Stimulated activated CD4-positive, alpha-beta T cell treated with anti-CD3 and anti-CD28 coated beads, Interleukin-1b, Interleukin-23, amount 100 ng/mL, for 48 hours (primary cell): ENCODE measurements at places on chromosomes 1 and 21.

- no peak for DNase-seq
These were observed 63.1 kb upstream of the SLC2A1 start for GRCh38 chr1:43021547-43022474.

DNA sequence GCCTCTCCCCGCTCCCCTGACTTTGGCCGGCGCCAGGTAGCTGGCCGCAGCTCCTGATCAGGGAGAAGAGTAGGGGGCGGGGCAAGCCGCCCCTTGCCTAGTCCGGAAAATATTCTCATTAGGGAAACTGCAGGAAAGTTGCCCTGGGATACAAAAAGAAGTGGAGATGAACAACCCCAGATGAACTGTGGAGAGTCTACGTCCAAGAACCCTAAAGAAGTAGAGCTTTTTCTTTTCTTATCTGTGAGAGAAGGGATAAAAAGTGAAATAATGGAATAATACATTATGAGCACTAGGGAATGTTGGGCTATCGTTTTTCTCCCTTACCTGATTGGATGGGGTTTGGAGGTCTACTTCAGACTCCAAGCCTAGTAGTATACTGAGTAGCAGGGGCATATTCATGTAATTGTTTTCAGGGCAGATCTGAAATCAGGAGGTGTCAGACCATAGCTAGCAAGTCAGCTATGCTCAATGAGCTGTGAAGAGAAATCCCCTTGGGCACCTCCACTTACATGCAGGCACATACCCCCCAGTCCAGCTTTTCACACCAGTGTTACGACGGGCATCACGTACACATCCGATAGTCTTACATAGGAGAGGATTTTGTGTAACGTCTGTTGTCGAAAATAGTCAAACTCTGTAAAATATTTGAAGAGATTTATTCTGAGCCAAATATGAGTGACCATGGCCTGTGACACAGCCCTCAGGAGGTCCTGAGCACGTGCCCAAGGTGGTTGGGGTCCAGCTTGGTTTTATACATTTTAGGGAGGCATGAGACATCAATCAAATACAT lies 1.7 kb upstream of the DUSP10 start:
- DNase-seq = no peak

DNA sequence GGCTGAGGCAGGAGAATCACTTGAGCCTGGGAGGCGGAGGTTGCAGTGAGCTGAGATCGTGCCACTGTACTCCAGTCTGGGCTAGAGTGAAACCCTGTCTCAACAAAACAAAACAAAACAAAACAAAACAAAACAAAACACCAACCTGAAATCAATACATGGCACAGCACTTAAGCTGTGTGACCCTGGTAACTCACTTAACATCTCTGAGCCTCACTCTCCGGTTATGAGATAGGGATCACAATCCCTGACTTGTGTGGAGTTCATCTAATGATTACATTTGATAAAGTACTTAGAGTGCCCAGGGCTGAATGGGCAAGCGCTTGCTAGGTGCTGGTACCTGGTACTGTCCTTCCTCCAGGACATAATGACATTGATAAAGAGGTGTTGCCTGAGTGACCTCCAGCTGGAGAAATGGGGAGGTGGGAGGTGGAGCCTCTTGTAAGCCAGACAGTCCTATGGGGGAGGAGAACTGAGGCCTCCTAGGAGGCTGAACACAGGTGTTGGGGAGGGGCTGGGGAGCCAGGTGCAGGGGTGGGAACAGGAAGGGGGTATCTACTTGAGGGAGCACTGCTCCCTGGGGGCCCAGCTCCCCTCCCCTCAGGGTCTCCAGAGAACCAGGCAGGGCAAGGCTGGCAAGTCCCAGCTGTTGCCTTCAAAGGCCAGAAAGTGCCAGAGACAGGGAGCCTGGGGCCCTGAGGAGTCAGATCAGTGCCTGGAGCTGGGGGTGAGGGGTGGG lies 17.9 kb downstream of the FOXO6 start:
- no peak for DNase-seq

DNA sequence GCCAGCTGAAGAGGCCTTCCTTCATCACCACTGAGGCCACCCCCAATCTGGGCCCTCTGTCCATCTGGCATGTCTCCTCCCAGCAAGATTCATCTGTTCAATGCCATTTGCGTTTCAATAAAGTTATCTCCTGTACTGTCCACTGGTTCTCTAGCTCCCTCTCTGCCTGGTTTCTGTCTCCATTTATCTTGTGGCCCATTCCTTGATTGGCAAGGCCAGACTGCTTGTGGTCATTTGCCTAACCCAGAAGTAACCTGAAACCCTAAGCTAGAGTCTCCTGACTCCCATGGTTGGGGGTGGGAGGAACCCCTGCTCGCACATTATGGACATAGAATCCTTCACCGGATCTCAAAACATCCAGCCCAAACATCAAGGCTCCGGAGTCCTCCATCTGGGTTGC lies 2.1 kb upstream of the IPO9 start:
- DNase-seq = no peak

DNA sequence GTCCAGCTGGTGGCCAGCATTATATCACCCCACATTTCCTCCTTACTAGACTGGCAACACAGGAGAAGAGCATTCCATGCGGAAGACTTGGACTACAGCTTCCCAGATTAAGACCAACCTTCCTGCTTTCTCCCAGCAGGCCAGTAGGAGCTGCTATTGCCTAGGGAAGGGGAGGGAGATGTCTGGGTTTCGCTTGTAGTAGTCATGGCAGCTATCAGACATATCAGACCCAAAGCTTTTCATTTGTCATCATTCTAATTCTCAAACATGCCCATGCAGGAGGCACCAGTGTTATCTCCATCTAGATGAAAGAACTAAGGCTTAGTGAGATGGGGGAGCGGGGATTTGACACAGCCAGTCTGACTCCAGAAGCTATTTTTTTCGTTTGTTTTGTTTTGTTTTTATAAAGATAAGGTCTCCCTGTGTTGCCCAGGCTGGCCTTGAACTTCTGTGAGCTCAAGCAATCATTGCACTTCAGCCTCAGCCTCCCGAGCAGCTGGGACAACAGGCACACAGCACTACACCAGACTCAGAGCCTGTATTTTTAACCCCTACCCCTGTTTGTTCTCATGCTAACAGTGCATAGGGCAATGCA lies 4.5 kb downstream of the PLA2G2A start:
- peak; percentile 11 for DNase-seq

GRCh38 chr1:15963968-15964648 lies 11.8 kb downstream of the ZBTB17 start:
- no peak for DNase-seq

- DNase-seq = no peak
These were observed 95.5 kb upstream of the RALGPS2 start for GRCh38 chr1:178629252-178630154.

GRCh38 chr1:117712621-117713020 lies 106.8 kb downstream of the TENT5C start:
- DNase-seq = no peak

DNA sequence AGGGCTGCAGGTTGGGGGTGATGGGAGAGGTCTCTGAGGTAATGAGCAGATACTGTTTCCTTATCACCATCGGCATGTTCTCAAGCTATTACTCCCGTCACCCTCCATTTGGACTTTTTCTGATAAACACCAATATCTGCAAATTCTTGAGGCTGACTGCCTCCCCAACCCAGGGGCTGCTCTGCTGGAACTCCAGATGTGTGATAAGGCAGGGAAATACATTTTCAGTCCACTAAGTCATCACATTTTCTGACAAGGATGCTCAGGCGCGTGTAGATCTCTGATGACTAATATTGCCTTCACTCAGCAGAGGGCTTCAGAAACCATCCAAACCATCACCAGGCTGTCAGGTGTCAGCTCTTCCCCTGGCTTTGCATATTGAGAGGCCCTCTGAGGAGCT lies 215.0 kb upstream of the POU3F1 start:
- DNase-seq = no peak

GRCh38 chr1:239225396-239225795 lies 161.0 kb upstream of the CHRM3 start:
- no peak for DNase-seq

- DNase-seq = peak; percentile 23
These were observed 812 bp downstream of the TTC4 start for GRCh38 chr1:54716299-54717047.

GRCh38 chr1:33516428-33516827 lies 44.0 kb downstream of the ZSCAN20 start:
- no peak for DNase-seq

DNA sequence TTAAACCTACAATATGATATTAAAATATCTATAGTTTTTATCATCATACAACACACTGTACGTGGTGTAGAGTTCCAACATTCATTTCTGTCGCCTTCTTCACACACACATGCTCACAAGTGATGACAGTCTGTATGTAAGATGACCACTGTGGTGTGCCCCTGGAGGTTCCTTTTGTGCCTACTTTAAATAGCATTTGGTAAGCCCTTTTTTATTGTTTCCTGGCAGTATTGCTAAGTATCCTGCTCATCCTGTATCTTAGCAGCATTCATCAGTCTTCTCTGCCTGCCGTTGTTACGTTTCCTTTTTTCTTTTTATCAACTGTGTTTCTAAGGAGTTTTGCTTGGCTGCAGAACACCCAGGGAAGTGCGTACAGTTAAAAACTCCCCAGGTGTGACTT lies 231.4 kb downstream of the CHRM3 start:
- DNase-seq = no peak

- DNase-seq = no peak
These were observed 18.1 kb downstream of the KHDRBS1 start for GRCh38 chr1:32031578-32032274.

DNA sequence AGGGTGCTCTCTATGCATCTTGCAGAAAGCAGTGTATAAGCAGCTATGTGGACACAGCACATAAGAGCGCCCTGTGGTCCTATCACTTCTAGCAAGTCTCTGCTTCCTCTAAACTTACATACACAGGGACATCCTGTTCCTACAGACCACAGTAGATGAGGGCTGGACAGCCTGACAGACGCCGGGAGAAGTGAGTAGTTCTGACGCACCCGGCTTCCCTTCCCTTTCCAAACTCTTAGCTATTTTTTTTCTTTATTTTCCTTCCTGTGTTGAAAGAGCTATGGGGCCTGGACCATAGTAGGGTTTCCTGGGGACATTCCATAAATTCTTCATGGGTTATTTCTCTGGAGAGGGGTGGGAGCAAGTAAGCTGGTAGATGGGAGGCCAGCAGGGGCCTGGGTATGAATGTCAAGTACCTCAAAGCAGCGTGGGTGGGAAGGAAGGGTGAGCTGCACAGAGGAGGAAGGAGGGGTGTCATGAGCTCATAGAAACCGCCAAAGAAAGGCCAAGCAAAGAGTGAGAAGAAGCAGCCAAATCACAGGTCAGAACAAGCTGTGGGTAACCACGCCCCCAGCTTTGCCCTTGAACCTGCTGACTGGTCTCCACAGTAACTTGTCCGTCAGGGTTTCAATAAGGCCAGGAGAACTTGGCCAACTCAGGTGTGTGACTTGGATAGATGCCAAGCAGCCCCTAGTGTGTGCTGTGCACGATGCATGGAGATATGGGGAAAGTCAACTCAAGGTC lies 36.6 kb downstream of the PLXNA2 start:
- DNase-seq = no peak

GRCh38 chr21:25528515-25528914 lies 78.8 kb downstream of the MRPL39 start:
- no peak for DNase-seq

- DNase-seq = no peak
These were observed 21.4 kb upstream of the CHIT1 start for GRCh38 chr1:203250911-203251310.
